Left colon (tissue), 2 donors: ENCODE measurements at places on chromosomes 5 and 9. TPM values are rescaled to one million over a fixed set of nuclear protein-coding genes. Genes with fewer than 3 reads are reported as not detected.

- DNase-seq = no peak
Observed at GRCh38 chr9:22067196-22067595, 58.1 kb upstream of the CDKN2B start.

- DNase-seq = no peak
Observed at GRCh38 chr5:106481374-106481773, 1189.4 kb downstream of the EFNA5 start.

The POU5F2 gene
- total RNA-seq = 1.1 TPM

- DNase-seq = peak; percentile 54
Observed at GRCh38 chr5:172005708-172006320, 624 bp downstream of the FBXW11 start.

GRCh38 chr5:54655761-54656160 lies 138.2 kb downstream of the SNX18 start:
- no peak for DNase-seq

The F2R gene
- total RNA-seq = 5.3 TPM

The GALNT12 gene
- total RNA-seq = 115 TPM

GRCh38 chr9:14909961-14910805 lies at the start of gene FREM1:
Gene FREM1, minus strand, starts transcription at chr9:14910428. Its CDS starts 41,451 bp downstream, at chr9:14868977.
- peak; percentile 42 for DNase-seq

The PCDHB4 gene
- 0.46 TPM for total RNA-seq

The FSTL4 gene
- 0.34 TPM for total RNA-seq

DNA sequence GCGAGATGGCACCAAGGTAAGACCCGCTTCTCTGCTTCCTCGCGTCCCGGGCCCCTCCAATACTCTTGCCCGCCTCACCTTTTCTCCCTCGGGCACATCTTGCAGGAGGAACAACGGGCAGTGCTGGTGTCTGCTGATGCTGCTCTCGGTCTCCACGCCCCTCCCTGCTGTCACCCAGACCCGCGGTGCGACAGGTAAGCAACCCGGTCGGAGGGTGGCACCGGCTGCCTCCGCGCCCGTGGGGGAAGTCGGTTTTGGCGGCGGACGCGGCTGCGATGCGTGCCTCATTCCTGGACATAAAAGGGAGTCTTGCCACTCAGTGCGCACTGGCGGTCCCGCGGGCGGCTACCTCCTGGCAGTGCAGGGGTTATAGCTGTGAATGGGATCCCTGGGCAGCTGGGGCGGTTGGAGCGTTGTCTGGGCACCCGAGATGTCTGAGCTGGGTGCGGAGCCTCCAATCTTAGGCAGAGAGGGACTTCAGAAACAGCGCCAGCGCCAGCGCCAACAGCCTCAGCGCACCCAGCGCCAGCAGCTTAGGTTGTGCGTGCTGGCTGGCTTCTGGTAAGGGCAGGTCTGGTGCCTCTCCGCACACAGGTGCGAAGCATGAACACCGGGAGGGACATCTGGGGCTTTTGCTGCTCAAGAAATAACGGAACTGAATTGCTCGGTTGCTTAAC lies 488 bp downstream of the COL15A1 start:
- peak; percentile 23 for DNase-seq

GRCh38 chr5:111961862-111962261 lies 204.9 kb upstream of the NREP start:
- DNase-seq = no peak

DNA sequence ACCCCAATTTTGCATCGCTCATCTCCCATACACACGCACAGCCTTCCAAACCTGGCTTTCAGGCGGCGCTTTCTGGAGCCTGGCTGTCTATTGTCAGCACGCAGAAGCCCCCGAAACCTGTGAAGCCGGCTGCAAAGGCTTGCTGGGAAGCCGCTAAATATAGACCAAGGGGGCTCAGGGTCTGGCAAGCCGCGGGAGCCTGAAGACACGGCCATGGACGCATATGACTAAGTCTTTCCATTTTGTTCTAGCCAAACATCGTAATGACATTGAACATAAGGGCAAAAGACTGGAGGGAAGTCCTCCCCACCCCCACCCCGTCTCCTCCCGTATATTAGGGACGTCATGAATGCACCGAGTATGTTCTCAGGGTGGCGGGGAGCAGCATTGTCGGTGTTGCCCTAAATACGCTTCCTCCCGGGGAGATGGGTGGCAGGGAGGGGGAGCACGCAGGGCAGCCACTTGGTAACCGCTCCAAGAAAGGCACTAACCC lies 1.1 kb downstream of the CTNND2 start:
- DNase-seq = no peak
